ENCODE measurements at places on chromosomes 2 and 18.

- DNase-seq, result peak; percentile 61
Measured at GRCh38 chr2:102256276-102256675, 55.1 kb upstream of the IL1RL1 start.

DNA sequence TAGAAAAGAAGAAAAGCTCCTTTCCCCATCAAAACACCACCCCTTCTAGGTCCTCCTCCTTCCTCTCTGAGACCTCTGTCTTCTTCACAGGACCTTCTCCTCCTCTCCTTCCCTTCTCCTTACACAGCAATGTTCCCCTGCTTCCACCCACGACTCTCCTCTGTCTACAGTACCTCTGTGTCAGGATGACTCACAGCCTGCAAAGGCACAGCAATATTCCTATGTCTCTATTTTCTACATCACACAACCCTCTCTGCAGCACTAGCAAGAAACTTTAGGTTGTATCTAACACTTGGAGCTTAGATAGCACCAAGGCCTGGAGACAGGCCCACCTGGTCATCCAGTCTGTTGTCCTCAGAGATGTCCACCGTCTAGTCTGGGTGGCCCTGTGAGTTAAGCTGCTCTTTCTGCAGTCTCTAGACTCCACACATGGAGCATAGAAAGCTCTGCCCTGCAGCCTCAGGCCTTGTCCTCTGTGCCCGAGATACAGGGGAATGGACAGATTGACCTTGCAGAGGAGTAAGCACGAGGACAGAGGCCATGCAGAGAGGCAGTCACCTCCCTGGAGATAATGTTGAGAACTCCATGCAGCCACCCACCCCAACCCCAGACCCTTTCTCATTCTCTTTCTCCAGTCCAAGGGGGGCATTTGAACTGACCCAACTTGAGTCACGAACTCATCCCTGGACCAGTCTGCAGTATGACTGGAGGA is 212.0 kb downstream of the TNS1 start:
- DNase-seq, result peak; percentile 63

DNA sequence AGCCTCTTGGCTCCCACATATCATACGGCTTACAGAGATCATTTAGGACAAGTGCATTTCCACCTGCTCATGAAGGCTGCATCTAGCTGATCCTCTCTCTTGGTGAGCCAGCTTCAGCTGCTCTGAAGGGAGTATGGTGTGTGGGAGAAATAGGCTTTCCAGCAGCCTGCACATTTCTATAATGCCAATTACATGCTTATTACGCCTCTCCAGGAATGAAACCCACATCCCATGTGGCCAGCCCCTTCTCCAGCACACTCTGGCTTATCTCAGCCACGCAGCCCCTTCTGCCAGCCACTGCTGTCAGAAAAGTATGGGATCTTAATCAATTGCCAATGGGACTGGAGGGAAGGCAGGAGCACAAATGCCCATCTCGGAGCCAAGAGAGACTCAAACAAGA is 117.5 kb downstream of the GALNT14 start:
- DNase-seq, result no peak

DNA sequence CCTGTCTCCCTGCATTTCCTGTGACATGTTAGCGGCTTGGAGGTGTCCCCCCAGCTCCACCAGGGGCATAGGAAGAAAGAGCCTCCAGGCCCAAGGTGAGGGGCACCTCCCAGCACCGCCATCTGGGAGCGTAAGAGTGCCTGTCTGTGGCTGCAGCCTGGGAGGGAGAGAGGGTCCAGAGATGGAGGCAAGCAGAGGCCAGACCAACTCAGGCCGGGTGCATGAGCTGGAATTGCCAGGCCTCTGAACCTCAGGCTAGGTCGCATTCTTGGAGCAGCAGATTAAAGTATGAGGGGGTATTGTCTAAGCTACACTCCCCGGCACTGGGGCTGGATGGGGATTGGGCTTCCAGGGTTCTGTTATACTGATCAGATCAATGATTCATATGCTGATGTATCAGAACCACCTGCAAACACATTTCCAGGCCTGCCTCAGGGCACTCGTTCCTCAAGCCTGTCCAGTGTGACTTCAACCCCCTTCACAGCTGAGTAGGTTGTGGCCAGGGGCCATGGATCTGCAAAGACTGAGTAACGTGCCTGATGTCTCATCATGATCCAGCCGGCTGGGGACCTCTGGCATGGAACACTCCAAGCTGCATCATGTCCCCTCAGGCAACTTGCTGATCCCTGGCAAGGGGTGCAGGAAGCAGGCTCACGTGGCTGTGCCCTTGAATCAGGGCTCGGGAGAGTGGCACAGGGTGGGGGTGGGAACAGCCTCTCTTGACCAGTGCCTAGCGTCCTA is 73.2 kb downstream of the HS1BP3 start:
- DNase-seq, result no peak

DNA sequence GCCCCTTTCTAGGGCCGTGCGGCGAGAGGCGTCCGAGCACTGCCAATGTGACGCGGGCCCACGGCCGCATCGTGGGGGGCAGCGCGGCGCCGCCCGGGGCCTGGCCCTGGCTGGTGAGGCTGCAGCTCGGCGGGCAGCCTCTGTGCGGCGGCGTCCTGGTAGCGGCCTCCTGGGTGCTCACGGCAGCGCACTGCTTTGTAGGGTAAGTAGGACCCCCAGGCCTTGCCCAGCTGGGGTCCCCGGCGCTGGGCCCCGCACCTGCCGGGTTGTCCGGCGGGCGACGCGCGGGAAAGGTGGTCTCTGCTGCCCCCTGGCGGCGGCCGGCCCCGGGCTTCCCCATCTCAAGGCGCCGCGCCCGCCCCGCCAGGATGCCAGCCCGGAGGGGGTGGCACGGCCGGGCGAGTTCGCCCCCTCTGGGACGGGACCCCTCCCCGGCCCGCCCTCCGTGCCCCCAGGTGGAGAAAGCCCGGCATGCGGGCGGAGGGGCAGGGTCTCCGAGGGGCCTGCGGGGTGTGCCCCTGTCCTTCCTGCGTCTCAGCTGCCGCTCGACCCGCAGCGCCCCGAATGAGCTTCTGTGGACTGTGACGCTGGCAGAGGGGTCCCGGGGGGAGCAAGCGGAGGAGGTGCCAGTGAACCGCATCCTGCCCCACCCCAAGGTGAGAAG is 1.9 kb downstream of the PRSS56 start:
- peak; percentile 28 for DNase-seq

GRCh38 chr18:47968721-47969120 is 38.3 kb upstream of the SMAD2 start:
- DNase-seq, result no peak

DNA sequence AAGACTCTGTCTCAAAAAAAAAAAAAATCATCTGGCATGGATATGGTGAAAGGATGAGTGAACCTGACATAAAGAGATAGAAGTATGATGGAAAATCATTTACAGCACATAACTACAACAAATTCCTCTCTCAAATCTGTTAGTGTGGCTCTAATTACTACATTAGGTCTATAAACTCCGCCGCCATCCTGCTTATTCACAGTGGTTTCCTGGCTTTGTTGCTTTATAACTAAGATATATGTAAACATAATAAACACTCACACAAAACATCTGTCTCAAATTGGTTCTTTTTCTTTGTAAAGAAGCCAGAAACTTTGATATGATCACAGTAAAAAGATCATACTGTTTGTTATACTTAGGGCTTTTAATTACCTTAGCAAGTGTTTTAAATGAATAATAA is 412.6 kb upstream of the FAM98A start:
- no peak for DNase-seq

- DNase-seq, result no peak
Measured at GRCh38 chr2:39099310-39099869, 21.5 kb downstream of the SOS1 start.

GRCh38 chr2:234163510-234164045 is 113.1 kb downstream of the SPP2 start:
- DNase-seq, result no peak

GRCh38 chr2:185502351-185502750 is 236.3 kb upstream of the FSIP2 start:
- no peak for DNase-seq

DNA sequence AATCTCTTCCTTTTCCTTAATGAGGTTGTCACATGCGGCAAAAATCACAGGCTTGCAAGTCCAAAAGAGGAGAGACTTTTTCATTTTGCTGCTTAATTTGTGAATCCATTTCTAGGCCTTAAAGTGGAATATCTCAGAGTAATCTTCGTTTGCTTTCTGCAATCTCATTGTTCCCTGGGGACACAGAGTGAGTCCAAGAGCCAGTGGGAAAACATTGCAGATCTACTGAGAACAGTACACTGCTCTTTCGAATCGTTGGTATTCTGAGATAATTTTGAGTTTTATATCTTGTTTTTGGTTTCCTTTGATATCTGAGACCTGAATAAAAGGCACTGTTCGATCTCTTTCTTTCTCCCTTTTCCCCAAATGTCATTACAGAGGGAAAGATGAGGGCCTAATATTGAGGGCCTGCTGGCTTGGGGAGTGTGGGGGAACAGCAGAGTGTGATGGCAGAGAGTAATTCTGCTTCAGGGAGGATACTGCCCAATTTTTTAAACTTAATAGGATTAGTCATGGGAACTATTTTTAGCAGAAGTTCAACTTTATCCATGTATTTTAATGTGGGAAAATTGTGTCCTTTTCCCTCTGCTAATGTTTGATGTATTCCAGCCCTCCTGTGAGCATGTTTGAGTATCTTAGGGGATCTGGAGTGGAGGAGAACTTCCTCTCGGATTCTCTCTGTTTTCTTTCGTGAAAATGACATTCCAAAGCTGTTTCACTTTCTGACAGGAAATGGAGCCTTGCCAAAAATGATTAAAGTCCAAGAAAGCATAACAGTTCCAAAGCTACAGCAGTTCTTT is 418.2 kb upstream of the ZEB2 start:
- DNase-seq, result peak; percentile 35

DNA sequence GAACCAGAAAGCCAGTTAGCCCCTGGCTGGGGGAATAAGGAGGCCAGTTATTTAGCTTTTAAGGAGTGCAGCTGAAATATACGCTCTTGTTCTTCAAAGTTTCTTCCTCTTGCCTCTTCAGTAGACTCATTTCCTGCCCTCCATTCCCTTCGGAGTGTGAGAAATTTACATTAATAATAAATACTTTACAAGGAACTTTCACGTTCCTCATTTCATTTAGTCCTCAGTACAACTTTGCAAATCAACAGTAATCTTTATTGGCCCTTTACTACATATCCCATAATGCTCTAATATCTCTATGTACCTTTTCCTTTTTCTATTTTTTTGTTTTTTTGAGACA is 15.6 kb downstream of the PLCD4 start:
- peak; percentile 18 for DNase-seq

DNA sequence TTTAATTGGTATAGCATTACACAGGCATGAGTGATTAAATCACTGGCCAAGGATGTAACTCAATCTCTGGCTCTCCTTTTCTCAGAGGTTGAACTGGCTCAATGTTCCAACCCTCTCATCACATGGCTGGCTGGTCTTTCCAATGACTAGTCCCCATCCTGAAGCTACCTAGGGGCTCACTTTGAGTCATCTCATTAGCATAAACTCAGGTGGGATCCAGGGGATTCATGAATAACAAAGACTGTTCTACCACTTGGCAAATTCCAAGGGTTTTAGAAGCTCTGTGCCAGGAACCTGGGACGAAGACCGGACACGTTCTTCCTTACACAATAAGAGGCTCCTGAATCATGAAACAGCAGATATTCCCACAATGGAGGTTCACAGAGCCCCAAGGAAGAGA is 145.0 kb upstream of the SPATS2L start:
- DNase-seq, result no peak

DNA sequence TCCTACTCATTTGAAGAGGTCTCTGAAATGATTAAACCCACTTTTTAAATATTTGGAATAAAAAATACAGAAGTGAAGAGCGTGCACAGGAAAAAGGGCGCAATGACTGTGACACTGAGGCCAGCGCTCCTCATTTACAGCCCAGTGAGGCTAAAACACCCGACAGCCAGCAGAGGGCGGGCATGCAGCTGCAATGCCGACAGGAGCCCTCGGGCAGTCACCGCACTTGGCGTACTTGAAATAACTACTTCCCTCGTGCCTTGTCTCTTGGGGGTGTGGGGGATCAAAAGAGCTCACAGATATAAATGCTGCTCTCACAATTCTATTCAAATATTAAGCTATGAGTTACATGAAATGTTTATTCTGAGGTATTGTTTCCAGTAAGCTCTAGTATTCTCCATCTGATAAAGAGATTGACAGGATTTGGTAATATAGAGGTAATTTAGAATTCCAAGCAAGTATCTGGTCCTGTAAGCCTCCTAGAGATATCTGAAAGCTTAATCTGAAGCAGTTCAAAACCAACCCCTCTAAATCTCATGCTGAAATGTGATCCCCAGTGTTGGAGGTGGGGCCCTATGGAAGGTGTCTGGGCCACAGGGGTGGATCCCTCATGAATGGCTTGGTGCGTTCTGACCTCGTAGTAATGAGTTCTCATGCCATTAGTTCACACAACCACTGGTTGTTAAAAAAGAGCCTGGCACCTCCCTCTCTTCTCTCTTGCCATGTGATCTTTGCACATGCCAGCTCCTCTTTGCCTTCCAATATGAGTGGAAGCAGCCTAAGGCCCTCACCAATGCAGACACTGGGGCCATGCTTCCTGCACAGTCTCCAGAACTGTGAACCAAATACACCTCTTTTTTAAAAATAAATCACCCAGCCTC is 93.6 kb downstream of the ZAP70 start:
- peak; percentile 74 for DNase-seq

GRCh38 chr18:49024804-49025421 is 74.1 kb upstream of the SMAD7 start:
- DNase-seq, result no peak

DNA sequence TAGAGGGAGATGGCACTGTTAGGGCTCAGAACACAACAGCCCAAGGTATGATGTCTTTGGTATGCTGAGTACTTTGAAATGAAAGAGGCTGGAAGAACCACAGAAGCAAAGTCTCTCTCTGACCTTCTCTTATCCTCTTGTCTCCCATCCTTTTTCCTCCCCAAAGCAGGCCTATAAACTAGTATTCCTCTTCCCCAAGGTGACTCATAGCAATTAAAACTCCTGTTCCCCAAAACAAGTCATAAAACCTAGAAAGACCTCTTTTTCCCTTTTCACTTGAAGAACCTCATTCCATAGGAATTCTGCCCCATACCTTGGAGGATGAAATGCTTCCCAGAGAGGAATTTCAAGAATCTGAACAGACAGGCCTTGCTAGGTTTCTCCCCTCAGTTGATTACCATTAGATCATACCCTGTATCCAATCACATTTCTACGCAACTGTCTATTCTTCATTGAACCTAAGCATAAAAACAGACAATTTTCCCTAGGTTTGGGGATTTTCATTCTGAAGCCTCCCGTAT is 25.7 kb downstream of the MDH1 start:
- no peak for DNase-seq

DNA sequence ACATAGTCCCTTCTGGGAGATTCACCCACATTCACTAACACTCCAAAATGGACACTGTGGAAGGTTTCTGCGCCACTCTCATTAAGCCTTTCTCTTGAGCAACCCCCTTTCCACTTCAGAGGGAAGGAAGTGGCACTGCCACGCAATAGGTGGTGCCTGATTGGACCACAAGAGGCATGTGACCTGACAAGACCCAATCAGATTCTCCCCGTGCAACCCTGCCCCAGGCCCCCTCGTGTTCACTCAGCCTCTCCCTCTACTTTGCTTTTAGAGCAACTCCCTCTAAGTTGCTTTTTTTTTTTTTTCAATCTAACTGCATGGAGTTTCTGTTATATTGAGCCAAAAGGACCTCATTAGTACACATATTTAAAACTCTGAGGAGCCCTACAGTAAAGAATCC is 158.0 kb downstream of the EN1 start:
- no peak for DNase-seq

Measured in inflammatory macrophage treated with lipopolysaccharide for 4 hours (primary cell).